ENCODE measurements at places on chromosomes 1 and 21.

- no peak for DNase-seq
Observed at GRCh38 chr1:33902486-33903209, 38.8 kb downstream of the HMGB4 start.

GRCh38 chr1:93758842-93759515 is 77.3 kb upstream of the BCAR3 start:
- no peak for DNase-seq

DNA sequence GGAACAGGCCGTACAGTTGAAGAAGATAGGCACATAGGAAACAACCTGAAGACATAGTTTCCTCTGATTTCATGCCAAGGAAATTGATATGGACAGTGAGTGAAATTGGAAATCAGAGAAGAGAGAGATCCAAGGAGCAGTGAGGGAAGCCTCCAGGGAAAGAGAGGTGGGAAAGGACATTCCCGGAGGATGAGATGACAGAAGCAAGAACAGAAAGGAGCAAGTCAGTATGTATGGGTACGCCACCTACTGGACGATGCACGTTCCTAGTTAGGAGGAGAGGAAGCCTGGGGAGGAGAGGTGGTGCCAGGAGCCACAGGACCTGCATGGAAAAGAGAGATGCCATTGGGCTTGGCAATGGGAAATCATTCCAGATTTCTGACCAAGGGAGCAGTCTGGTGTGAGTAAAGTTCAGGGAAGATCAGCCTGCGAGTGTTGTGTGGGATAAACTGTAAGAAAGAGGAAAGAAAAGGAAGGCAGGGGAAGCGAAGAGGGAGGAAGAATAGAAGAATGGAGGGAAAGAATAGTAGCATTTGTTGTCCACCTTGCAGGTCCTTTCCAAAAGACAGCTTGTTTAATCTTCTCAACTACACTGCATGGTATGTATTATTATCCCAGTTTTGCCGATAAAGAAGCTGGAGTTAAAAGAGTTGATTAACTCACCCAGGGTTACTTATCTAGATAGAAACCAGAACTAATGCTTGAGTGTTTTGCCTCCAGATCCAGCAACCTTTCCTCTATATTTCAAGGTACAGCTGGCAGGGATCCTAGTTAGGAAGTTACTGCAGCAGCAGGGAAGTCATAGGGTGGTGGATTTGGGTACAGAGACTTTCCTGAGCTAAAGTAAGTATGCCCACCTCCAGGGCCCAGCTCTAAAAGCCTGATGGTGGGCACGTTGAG is 27.4 kb downstream of the C1orf116 start:
- DNase-seq: peak; percentile 23

DNA sequence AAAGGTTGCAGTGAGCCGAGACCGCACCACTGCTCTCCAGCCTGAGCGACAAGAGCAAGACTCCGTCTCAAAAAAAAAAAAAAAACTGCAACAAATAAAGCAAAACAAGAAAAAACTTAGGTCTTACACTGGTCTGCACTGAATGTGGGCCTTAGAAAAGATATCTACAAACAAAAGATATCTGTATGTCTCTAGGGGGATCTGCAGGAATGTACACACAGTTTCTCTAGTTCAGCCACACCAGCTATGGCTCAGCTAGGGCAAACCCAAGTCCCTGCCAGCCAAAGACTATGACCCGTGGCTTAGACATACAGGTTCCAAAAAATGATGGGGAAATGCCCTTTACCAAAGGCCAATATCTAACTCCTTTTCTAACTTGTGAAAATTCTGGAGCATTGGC is 202.4 kb upstream of the KAZN start:
- no peak for DNase-seq

DNA sequence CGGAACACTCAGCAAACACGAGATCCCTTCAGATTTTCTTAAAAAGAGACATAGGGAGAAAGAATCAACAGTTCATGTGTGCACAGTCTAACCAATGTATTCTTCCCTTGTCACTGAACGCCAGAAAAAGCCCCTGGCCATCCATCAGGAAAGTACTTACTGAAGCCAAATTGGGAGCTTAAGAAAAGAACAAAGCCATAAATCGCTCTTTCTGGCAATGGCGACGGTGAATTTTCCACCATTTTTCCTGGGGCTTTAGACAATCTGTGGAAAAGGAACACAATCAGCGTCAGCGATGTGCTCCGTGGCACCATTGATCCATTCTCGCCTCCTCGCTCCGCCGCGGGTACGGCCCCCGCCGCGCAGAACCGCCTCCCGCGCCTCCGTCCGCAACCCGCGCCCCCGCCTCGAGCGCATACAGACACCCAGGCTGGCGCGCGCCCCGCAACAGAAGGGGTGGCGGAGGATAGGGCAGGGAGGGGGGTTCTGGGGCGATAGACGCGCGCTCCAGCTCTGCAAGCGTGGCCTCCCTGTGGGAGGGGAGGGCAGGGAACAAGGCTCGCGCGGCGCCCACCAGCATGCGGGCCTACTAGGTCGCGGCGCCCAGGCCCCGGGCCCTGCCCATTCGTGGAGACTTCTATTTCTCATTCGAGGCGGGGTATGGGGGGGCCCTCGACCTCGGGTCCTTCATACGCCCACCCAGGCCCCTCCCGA is 440 bp downstream of the PIGP start:
- DNase-seq: no peak

GRCh38 chr1:13616234-13616633 is 32.6 kb downstream of the PDPN start:
- DNase-seq: no peak

GRCh38 chr1:218942431-218942830 is 231.2 kb upstream of the LYPLAL1 start:
- DNase-seq: no peak

- DNase-seq: no peak
Observed at GRCh38 chr1:93695411-93696005, 13.9 kb upstream of the BCAR3 start.

- DNase-seq: no peak
Observed at GRCh38 chr1:182602935-182603645, 1.1 kb downstream of the RGS16 start.

DNA sequence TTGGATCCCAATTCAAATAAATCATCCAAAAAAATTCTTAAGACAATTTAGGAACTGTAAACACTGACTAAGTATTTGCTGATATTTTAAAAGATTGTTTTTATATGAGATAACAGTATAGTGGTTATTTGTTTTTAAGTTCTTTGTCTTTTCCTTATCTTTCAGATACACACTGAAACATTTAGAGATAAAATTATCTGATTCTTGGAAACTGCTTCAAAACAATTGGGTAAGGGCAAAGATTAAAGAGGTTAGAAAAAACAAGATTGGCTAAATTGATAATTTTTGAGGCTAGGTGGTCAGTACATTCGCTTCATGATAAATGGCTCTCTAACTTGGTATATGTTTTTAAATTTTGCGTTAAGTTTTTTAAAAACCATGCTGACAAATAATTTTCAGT is 117.3 kb downstream of the PSMG1 start:
- DNase-seq: no peak

DNA sequence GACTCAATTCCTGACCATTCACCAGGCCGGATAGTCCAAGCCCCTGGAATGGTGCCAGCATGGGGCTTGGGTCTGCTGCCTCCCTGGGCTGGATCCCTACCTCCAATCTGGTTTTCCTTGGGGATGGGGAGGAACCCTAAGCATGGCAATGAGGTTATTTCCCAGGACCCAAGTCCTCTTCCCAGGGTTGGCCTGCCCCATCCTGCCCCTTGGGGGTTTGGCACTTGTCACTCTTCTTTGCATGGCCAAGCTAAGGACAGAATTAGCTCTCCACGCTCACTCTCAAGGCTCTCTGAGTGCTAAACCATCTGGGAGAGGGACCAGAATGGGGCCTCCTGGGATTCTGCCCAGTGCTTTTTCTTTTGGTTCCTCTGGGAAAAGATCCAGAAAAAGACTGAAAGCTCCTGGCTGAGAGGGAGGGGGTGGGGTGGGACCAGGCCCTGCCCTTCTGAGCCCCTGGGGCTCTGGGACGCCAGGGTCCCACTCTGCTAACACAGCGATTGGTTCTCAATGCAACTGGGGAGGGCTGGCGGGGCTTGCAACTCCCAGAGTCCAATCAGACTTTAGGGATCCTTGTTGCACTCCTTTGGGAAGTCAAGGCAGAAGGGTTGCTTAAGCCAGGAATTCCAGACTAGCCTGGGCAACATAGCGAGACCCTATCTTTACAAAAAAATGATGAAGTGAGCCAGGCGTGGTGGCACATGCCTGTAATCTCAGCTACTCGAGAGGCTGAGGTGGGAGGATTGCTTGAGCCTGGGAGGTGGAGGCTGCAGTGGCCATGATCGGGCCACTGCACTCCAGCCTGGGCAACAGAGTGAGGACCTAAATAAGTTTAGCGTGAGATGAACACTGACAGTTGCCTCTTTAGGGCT is 52.7 kb downstream of the DHRS3 start:
- no peak for DNase-seq

DNA sequence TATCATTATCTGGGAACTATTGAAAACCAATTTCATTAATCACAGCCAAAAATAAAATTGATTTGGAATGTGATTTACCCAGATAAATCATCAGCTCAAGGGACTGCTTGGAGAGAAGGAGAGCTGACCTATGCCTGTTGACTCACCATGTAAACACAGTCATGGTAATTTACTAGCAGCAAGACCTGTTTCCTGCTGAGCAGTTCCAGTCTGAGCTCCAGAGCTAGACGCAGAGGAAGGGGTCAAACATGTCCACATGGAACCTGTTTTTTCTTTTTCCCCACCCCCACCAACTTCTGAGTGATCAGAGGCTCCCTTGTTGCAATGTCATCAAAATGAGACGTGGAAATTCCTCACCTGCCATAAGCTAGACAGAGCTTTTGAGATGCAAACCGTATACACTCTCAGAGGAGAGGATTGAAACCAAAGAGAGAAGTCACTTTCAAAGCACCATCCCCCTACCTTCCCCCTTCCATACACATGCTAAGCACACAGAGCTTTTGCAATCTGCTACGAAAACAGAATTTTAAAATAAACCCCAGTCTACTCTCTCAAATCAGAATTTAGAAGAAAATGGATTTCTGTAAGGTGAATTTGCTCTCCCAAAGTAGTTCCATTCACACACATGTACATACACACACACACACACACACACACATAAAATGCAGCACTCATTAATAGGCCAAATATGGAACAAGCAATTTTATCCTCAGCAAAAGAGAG is 55.9 kb upstream of the PTGFRN start:
- no peak for DNase-seq

- peak; percentile 55 for DNase-seq
Observed at GRCh38 chr1:37474046-37474696, at the start of gene ZC3H12A. TSS of gene ZC3H12A (plus strand) at chr1:37474580. CDS start at chr1:37475497, 917 bp downstream.

- no peak for DNase-seq
Observed at GRCh38 chr1:52119301-52120079, 22.4 kb upstream of the ZFYVE9 start.

DNA sequence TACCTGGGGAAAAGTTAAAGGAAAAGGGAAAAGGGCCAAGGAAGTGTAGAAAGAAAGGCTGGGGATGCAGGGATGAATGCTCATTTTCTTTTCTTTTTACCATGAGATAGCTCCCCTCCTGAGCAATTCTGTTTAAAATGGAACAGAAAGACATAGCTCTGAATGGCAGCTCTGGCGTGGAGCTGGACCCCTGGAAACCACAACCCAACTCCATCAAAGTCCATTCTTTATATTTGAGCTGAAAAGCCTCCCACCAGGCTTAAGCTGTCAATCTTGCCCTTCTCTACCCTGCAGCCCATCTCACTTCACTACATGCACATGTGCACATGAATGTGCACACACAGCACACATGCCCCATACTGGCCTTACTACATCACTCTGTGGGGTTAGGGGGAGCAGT is 69.2 kb downstream of the TNR start:
- no peak for DNase-seq

- DNase-seq: no peak
Observed at GRCh38 chr1:155003766-155004351, 1.3 kb downstream of the ZBTB7B start.

DNA sequence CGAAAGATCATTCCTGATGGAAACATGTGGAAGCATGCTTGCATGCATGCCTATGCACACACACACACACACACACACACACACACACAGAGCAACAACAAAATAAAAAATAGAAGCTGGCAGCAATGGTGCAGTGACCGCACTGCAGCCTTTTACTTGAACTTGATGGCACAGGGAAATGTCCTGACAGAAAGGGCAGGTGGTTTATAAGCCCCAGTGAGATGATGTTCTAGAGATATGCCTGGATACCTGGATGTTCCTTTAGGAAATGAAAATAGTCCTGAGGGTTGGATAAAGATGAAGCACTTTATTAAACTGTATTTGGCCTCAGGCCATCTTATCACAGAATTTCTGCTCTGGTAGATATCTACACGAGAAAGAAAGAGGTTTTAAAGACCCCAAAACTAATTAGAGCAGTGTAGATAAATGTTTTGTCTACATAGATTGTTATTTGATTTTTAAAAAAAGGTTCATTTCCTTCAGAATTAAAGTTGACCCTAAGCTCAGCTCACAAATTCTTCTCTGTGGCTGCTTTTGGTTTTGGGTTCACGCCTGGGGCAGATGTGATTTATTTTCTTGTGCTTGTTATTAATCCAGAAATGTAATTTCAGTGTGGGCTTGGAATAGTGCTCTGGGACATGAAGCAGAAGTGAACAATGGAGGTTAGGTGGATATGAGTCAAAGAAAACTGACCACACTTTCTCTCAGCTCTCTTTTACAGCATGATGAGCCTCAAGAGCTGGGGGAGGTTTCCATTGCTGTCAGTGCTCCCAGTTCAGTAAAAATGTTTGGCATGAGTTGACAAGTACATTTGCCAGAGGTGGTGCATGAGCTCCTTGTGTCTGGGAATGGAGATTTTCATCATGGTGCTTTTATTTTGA is 22.9 kb downstream of the ADAM30 start:
- peak; percentile 34 for DNase-seq

- no peak for DNase-seq
Observed at GRCh38 chr21:43909741-43910400, 44.8 kb downstream of the AGPAT3 start.

DNA sequence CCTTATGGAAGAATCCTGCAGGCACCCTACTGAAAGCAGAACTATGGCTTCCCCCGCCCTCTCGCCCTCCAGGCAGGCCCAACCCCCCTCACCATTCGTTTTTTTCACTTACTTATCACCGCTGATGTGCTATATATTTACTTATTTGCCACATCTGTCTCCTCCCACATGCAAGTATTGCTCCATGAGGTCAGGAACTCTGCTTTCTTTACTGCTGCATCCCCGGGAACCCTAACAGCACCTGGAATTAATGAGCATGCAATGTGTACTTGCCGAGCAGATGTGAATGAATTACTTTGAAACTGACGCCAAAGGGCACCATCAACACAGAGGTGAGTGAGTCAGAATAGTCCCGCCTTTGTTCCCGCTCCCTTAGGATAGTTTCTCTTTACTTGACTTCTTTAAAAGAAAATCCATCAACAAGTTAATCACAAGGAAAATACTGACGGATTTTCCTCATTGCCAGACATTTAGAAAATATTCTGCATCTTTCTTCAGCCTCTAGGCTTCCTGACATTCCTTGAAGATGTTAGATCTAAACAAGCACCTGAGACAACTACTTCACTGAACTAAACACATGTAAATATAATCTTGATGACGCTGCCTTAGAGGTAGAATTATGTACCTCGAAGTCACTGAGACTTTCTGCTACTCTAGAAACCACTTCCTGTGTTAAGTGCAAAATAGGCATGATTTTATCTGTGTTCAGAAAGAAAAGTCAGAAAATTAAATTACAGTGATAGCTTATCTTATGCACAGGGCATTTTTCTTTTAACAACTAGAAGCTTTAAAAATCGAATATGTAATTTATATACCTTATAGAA is 17.5 kb upstream of the RAB4A start:
- DNase-seq: no peak

- no peak for DNase-seq
Observed at GRCh38 chr1:205118752-205119151, 3.0 kb downstream of the RBBP5 start.
